ENCODE measurements at places on chromosomes 13 and 19.

DNA sequence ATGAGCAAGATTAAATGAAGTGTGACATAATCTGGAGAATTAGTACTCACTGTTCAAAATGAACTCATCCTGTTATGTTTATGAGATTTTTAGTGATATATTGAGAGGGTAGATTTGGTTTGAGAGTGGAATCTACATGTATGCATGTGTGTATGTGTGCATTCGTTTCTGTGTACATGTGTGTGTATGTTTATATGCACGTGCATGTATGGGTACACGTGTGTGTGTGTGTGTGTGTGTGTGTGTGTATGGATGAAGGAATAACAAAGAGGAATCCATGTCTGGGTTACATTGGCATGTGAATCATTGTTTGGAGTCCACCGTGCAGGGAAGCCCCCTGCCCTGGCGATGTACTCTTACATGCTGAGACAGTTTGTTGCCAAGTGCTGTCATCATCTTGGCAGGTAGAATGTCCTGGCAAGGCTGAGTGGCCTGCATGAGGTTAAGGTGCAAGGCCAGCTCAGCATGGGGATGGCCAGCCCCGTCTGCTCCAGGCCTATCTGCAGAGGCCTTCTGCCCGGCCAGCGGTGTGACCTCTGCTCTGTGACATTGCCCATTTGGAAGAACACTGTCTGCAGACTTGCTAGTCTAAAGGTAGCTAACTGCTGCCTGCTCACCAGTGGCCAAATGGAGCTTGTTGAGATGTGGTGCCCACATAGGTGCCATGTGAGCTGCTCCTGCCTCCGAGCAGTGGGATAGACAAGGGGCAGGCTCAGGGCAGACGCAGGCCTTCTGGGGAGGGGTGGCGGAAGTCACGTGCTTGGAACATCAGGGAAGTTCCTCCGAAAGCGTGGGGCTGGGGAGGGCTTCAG is 222.3 kb downstream of the TEX29 start:
- DNase-seq, result no peak

- DNase-seq, result no peak
Observed at GRCh38 chr19:36060430-36060829, 5.7 kb downstream of the WDR62 start.

- DNase-seq, result no peak
Observed at GRCh38 chr13:112606109-112607001, 18.4 kb upstream of the TUBGCP3 start.

DNA sequence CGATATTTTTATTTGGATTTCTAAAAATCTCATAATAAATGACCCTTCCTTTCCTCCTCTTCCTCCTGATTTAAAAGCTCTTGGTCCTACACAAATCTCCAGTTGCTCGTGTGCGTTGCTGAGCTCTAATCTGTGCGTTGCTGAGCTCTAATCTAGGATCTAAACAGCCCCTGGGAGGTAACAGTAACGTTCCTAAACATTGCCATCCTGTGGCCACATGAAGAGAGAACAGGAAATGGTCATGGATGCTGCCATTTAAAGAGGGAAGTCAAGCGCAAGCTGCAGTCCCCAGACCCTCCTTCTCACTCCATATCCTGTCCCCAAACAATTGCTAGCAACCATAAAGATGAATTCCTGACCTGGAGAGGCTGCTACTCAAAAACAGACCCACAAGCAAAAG is 170.8 kb downstream of the NUFIP1 start:
- no peak for DNase-seq

DNA sequence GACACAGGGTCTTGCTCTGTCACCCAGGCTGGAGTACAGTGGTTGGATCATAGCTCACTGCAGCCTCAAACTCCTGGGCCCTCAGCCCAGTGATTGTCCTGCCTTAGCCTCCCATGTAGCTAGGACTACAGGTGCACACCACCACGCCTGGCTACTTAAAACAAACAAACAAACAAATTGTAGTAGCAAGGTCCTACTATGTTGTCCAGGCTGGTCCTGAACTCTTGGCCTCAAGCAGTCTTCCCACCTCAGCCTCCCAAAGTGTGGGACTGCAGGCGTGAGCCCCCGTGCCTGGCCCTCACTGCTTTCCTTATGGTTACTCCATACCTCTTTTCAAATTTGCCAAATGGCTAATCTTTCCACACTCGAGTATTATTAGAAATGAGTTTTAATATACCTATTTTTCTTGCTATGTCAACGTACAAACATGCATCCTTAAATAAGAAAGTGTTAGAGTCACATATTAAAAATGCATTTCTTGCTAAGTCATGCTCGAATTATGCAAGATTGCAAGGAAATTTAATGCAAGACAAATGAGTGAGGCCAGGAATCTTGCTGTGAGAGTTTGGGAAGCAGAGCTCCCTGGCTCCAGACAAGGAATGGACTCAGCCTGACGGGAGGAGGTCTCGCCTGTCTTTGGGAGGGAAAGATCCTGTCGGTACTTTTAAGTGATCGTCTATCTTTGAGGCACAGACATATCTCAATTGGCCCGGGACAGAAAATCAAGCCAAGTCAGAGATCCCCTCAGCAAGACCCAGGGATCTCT is 39.4 kb downstream of the RFX2 start:
- no peak for DNase-seq

DNA sequence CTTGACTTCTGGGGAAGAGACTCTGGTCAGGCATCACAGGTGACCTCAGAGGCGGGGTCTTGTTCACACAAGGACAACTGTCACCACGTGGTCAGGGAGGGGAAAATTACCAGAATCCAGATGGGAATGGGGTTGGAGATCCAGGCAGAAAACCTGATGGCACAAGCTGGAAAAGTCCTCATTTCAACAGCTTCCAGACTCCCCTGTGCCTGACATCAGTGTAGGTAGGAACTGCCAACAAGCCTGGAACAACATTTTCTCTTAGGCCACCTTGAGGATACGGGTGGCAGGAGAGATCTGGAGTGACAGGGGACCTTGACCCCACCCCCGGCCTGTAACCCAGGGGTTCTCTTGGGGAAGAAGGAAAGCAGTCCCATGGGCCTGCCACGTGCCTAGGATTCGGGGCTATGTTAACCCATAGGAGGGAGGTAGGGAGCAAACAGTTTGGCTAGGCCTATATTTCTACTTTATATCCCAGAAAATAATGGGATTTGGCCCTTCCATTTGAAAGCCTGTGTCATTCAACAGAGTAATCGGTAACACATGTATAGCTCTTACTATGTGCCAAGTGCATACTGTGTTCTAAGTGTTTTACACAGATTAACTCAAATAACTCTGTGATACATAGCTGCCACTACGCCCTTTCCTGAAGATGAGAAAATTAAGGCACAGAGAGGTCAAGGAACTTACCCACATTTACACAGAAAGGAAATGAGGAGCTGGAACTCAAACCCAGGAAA is 44.9 kb upstream of the C13orf42 start:
- no peak for DNase-seq

GRCh38 chr13:70714993-70715392 is 606.7 kb upstream of the KLHL1 start:
- DNase-seq, result no peak

GRCh38 chr19:51009061-51009891 is 7.9 kb upstream of the KLK8 start:
- no peak for DNase-seq

DNA sequence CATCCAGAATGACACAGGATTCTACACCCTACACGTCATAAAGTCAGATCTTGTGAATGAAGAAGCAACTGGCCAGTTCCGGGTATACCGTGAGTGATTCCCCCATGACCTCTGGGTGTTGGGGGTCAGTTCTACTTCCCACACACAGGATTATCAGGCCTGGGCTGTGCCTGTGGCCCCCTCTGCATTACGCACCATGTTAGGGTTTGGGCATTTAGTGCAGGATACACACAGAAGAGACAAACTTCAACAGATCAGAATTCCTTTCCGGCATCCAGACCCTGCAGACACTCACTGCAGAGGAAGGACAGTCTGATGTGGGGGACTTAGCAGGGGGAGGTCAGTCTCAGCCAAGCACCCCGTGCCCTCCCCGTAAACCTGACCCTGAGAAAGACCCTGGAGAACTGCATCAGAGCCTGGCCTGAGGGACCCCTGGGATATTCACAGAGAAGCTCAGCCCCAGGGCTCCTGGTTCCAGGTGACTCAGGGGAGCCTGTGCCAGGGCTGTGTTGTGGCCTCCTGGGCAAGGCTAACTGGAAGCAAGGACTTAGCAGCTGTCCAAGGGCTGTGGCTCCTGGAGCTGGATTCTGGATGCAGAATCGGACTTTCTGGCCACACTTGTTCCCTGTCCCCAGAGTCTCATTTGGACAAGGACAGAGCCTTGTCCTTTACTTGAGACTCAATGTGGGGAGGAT is 1.7 kb downstream of the CEACAM5 start:
- DNase-seq, result no peak

GRCh38 chr19:739998-740715 is 10.8 kb upstream of the MISP start:
- DNase-seq, result no peak

DNA sequence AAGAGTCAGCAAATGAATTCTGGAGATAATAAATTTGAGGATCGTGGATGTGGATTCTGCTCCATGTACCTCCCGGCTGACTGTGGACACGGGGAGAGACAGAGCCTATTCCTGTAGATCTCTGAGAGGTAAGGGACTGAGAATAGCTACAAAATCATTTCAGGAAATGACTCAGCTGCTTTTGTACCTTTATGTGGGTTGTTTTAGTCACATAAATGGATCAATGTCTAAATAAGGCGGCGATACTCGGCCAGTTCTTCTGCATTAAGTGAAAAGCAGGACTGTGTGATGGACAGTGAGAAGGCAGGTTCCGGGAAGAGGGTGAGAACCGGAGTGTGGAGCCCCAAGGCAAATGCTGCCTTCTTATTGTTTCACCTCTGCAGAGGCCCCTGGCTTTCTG is 128.1 kb downstream of the EFNB2 start:
- no peak for DNase-seq

- DNase-seq, result no peak
Observed at GRCh38 chr19:32091241-32091640, 254.2 kb upstream of the ZNF507 start.

DNA sequence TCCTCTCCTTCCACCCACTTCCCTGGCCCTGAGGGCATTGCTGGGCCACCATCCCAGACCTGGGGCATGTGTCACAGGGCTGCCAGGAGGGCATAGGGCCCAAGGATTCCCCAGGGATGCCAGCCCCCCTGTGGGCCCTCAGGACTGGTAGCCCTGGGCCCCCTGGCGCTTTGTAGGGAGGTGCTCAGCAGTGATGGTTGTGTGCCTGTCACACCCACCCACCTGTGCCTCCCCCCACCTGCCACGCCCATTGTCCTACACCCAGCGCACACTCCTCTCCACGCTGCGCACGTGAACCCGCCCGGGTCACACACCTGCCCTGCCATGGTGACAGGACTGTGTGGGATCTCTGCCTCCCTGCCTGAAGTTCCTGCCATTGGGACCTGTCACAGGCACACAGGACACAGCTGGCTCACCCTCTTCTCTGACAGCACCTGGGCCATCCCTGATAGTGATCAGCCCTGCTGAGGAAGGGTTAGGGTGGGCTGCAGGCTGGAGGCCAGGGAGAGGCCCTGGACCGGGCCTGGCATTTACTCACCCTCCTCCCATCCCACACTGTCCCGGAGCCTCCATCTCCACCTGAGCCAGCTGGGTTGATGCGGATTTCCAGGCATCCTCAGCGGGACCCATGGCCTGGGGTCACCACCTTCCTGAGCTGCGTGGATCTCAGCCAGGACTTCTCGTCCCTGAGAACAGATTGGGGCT is 23.9 kb downstream of the WTIP start:
- no peak for DNase-seq

GRCh38 chr13:50889317-50889716 is 20.3 kb upstream of the RNASEH2B start:
- no peak for DNase-seq

DNA sequence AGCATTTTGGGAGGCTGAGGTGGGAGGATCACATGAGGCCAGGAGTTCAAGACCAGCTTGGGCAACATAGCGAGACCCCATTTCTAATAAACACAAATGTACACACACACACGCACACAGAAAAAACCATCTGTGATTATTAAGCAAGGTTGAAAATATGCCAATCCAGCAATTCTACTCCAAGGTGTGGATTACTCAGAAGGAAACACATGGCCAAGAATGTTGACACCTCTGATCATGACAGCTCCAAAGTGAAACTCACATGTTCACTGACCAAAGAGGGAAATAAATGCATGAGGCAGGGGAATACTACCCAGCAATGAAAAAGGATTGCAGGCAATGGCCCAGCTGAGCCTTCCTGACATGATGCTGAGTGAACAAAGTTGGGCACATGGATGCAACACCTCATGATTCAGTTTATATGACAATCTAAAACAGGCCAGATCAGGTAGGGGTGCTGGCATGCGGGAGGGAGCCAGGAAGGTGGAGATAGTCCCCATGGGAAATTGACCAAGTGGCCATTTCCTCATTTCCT is 4.4 kb downstream of the DOCK6 start:
- DNase-seq, result no peak

GRCh38 chr13:49927755-49928154 is 8.4 kb downstream of the SPRYD7 start:
- DNase-seq, result no peak

- no peak for DNase-seq
Observed at GRCh38 chr13:67259208-67259607, 29.1 kb upstream of the PCDH9 start.

- DNase-seq, result no peak
Observed at GRCh38 chr13:50153876-50154275, 138.6 kb downstream of the KCNRG start.

- DNase-seq, result no peak
Observed at GRCh38 chr13:112965573-112966115, 3.4 kb upstream of the MCF2L start.

DNA sequence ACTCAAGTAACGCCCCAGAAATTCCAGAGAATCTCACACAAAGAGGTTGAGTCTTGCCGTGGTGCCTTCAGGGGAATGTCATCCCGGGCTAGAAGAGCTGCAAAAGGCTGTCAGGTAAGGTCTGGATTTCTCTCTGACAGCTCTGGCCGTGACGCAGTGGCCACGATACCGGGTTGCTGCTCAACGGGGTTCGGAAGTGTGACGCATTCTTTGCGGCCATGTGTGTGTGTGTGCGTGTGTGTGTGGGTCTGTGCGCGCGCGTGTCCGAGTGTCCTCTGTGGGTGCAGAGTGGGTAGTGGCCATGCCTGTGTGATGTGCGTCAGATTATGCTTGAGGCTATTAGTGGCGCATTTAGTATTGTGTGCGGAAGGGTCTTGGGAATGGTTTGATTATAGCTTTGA is 306 bp downstream of the ZNF540 start:
- DNase-seq, result no peak

DNA sequence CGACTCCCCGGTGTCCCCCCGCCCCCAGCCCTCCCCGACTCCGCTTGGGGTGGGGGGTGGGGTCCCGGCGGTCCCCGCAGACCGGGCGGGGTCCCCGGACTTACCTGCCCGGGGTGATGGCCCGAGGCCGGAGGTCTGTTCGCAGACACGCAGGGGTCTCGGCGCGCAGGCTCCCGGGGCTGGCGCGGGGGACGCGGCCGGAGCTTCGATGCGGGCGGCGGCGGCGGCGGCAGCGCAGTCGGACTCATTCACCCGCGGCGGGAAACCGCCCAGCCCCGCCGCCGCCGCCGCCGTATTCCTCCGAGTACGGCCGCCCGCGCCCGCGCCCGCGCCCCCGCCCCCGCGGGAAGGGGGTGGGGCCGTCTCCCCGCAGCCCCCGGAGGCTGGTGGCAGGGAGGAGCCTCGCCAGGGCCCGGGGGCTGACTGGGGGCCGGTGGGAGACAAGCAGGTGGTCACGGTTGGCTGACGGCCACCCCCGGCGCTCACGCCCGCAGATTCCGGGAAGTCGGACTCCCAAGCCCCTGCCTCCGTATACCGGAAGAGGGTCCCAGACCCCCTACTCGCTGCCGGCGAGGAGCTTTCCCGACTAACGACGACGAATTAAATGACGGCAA is at the start of gene C2CD4C:
TSS of gene C2CD4C (minus strand) at position 246 of the 614 bp plus-strand sequence. CDS start 786 bp downstream, outside the sequence.
- no peak for DNase-seq

GRCh38 chr19:51090471-51090870 is 7.8 kb upstream of the KLK14 start:
- no peak for DNase-seq

GRCh38 chr13:36147330-36147729 is 16.1 kb upstream of the DCLK1 start:
- DNase-seq, result no peak

Data from SK-N-MC (cell line).